ENCODE measurements at places on chromosomes 3 and 15.
A peak's percentile ranks its signal among the peaks of the same experiment; 100 is the strongest.

DNA sequence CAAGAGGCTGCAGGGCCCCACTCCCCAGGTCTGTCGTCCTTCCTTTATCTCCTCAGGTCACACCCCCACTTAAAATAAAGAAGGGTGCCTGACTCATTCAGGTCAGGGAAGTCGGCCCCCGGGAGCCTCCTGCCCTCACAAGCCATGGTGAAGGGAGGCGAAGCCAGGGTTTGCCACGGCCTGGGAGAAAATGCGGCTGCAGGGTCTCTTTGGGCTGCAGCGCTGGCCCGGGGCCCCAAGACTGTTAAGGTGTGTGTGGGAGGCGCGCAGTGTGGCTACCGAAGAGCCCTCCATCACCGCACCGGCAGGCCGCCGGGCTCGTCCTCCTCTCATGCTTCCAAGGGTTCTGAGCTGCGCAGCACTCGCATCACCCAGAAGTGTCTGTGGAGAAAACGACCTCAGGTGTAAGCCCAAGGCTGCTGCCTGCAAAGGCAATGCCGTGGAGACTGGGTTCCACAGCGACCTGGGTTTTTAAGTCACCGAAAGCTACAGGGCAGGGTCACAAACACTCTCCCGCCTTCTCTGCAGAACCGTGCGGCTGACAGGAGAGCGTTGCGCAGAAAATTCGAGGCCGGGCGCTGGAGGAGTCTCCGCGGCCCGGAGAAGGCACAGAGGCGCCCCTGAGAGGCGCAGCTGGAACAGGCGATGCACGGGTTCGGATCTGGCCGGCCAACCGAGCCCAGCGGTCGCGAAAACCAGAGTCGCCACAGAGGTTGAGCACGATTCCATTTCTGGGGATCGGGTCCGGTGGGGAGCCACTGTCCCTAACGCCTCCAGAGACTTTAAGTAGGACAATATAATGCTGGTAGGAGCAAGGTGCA lies 8.7 kb downstream of the FOXL2 start:
- DNase-seq, result no peak

- DNase-seq, result peak; percentile 58
Measured at GRCh38 chr15:62486041-62486440, 321.0 kb upstream of the C2CD4B start.

DNA sequence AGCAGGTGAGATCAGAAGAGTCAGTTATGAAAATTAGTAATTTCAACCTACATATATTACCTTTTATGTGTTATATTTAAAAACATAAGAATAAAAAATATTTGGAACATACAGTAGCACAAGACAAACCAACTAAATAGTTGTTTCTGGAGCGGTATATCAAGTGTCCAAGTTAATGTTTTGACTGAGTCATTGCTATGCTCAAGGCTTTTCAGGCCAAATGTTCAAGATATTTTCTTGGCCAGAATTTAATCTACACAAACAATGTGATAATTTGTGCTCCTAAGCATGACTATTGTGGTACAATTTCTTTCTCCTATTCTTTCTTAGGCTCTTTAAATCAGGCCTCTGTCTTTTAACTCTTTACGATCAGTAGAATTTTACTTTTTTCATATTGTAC lies 412.4 kb downstream of the RAP2B start:
- DNase-seq, result peak; percentile 58

DNA sequence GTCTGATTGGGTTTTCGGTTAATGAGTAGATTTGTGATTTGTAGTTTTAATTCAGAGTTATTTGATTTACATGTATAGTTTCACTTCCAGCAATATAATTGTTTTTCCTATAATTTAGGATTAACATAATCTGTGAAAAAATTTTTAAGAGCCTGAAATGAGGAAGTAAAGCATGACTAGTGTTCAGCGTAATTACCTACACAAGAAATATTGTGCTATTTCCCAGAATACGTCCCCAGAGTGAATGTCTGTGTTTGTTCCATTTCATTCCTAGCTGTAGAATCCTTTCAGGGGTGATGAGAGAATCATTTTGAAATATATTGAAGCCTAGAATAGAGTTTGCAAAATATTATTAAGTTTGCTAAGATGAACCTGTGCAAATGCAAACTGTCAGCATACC lies 247.1 kb downstream of the BBX start:
- DNase-seq, result no peak

DNA sequence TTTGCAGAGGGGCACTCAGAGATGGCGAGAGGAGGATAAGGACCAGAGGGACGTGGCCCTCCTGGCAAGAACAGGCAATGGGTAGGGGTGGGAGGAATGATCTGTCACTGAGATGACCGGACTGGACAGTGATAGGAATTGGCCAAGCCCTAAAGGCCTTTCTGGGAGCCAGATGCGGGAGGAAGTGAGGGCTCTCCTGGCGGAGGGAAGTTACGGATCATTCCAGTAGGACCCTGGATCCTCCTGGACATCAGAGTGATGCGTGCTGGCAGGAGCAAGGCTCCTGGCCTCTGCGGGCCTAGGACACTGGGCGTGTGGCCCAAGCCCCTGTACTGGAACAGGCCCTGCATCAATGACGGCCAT lies 23.4 kb downstream of the KIF7 start:
- DNase-seq, result no peak

DNA sequence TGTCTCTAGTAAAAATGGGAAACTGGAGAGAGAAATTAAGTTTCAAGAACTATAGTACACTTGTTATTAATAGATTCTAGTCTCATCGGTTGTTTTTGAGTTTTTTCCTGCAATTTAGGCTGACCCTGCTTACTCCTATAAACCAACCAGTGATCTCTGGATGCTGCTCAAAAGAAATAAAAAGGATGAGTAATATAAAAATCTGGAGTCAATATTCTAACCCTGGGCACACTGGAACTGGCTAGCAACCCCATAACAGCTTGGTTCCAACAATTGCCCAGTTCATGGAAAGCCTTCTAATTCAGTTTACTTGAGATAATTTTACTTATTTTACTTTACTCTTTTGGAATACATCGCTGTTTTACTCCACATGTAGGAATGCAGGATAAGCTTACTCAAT lies 211.6 kb downstream of the GBE1 start:
- no peak for DNase-seq

DNA sequence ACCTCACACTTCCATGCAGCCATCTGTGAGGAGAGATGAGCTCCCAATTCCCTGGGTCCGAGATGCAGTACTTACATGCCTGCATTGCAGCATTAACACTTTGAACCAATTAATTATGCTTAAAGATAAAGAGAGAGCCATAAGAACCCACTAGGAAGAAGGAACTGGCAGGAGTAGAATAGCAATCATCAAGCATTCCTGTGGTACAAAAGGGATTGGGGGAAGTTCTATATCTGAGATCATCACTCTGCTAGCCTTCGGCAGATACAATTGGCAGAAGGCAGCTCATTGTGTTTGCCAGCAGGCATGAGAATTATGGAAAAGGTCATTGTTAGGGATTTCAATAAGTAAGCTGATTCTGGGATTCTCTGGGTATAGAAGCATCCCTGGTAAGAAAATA lies 891.4 kb downstream of the NTRK3 start:
- DNase-seq, result peak; percentile 82

GRCh38 chr3:180871901-180872300 lies 40.6 kb upstream of the FXR1 start:
- DNase-seq, result peak; percentile 7

GRCh38 chr3:188594139-188594538 lies 440.2 kb downstream of the LPP start:
- DNase-seq, result peak; percentile 97

- no peak for DNase-seq
Measured at GRCh38 chr3:112338021-112338726, 5.2 kb downstream of the CD200 start.

- DNase-seq, result no peak
Measured at GRCh38 chr3:119557877-119558269, 1.5 kb downstream of the CD80 start.

GRCh38 chr3:194487289-194488054 lies 670 bp upstream of the ATP13A3 start:
- peak; percentile 79 for DNase-seq

GRCh38 chr3:47001731-47002170 lies 22.3 kb downstream of the NBEAL2 start:
- no peak for DNase-seq

DNA sequence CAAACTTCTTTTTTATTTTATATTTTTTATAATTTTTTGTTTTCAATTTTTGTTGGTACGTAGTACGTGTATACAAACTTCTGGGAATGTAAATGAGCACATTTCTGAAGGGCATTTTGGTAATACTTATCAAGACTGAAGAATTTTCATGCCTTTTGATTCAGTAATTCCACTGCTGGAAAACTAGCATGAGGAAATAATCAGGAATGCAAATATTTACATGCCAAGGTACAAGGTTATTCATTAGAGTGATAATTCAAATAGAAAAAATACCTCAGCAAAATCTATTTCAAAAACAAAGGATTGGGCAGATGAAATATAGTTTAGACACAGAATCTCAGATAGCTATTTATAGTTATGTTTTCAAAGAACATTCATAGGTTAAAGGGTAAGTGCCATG lies 128.7 kb downstream of the DMXL2 start:
- no peak for DNase-seq

DNA sequence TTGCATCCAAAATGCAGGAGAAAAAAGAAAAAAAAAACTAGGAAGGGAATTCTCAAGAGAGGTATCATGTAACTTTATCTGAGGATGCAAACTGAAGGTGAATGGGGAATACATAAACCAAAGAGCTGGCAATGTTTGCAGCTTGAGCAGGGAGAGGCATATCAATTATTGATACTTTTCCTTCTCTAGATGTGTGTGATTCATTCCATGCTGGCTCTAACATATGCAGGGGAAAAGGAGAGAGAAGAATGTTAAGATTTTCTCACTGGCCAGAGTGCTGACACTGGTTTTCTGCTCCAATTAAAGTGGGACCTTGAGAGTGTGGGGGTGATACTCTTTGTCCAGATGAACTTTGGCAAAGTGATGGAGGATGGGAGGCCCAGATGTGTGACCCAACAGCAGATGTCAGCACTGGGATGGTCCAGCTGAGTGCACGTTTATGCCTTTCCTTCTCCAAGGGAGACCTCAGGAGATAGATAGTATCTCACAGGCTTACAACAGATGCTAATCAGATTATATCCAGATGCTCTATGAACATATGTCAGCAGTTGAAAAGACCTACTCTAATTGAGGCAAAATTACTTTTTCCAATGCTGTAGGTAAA lies 50.0 kb upstream of the PSMD6 start:
- no peak for DNase-seq

DNA sequence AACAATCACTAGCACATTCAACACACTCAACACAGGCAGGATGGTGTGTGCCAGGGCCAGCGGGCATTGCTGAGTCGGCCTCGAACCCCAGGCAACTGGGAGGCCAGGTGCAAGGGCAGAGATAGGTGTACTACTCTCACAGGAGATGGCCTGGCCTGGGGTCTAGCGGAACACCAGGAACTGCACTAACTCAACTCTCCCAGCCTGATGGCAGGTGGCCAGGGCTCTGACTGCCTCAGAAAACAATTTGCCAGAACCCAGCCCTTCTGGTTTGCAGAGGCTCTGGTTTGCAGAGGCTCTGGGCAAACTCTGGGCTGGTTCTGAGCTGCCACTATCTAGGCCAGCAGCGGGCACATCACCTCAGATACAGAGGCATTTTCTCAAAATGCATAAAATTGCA lies 229.2 kb upstream of the CHRNA7 start:
- DNase-seq, result no peak

DNA sequence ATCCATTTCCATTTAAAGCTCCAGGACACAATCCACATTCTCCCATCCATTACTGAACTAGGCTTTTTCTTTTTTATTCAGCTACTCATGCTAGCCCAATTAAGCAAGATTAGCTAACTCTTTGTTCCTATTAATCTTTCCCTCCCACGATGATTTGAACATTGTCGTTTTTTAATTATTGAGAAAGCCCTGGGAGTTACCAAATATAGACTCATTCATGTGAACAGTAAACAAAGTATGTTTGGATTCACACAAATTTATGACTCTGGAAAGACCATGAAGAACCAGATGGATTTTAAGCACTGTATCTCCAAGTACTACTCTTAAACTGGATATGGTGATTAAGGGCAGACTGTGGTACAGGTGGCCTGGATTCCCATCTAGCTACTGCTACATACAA lies 82.2 kb downstream of the STRIT1 start:
- no peak for DNase-seq

GRCh38 chr15:69762373-69763148 lies 309.9 kb downstream of the RPLP1 start:
- DNase-seq, result peak; percentile 65

DNA sequence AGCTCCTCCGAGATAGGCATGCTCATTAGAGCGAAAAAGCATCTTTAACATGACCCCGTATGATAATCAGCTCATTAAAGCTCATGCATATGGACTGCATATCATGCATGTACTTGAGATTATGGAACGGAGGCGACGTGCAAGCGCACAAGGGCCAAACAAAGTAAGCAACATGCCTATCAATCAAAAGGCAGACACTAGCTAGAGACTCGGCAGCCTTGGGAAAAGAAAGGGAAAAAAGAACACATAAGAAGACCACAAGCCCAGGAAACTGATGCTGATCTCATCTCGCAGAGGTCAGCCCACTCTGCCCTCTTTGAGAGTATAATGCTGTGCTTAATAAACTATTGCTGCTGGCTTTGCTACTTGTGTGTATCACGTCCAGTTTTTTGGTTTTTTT lies 2.6 kb upstream of the ACOX2 start:
- no peak for DNase-seq

GRCh38 chr15:40807028-40807887 lies at the start of the genes DNAJC17 and ZFYVE19:
Gene DNAJC17, minus strand, starts transcription at chr15:40807473. Its CDS starts 27 bp downstream, at chr15:40807446.
Gene ZFYVE19, plus strand, starts transcription at chr15:40807089. Its CDS starts 501 bp downstream, at chr15:40807590.
- peak; percentile 99 for DNase-seq

DNA sequence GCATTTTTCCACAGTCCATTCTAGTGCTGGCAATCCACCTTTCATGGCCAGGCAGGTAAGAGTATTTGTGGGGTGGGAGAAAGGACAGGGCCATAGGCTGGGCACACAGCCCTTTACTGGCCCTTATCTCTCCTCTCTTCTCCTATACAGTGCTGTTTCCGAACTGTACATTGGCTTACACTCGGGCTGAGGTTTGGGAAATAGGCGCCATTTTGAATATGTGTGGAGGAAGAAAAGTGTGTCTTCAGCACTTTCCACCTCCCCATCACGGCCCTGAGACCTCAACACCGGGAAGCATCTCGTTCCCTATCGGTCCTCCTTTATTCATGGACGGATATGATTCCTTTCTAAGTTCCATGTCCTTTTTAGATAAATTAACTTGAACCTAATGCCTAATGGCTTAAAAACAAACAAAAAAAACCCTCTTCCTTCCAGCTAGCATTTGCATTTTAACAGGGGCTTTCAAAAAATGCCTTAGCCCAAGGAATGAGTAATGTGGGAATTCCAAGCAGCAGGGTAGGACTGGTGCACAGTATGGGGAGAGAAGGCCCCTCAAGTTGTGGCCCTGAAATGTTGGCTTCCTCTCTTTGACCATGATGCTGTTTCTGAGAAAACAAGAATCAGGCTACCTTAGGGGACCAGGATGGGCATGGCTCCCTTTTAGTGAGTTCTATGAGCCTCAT lies 24.5 kb downstream of the CD86 start:
- DNase-seq, result no peak

Data from fibroblast of skin of back (primary cell).